ENCODE measurements at places on chromosomes 1 and 21.

- DNase-seq = no peak
Measured at GRCh38 chr1:12433323-12434053, 184.5 kb downstream of the DHRS3 start.

DNA sequence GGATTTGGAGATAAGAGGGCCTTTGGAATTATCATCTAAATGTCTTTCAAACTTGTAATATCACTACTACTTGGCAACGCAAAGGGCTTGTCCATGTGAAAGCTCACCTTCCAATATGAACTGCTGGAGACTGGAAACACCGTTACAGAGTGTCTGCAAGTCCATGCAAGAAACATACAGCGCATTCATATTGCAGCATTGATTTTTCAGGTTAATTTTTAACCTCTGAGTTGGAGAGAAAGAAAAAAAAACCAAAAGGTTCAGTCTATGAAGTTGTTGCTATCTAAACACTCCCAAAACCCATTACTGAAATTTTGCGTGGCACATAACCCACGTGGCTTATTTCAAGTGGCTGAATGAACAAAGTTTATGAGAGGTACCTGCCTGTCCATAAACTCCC is 23.8 kb downstream of the DAB1 start:
- DNase-seq = no peak

DNA sequence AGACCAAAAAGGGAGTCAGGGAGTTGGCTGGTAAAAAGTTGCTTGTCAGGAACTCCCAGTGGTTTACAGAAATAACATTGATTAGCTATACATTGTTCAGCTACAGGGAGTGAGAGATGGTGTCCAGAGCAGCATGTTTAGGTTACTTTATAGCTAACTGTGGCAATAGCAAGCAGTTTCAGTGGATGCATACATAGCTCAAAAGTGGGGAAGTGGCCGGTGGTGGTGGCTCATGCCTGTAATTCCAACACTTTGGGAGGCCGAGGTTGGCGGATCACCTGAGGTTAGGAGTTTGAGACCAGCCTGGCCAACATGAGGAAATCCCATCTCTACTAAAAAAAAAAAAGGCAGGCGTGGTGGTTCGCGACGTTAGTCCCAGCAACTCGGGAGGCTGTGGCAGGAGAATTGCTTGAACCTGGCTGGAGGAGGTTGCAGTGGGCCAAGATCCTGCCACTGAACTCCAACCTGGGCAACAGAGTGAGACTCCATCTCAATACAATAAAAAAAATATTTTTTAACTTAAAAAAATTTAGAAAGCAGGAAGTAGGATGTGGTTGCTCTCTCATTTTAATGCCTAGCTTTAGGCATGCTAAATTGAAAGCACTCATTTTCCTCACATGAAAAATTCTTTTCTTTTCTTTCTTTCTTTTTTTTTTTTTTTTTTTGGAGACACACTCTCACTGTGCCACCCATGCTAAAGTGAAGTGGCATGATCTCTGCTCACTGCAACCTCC is 109.7 kb downstream of the PPIAL4G start:
- DNase-seq = no peak

DNA sequence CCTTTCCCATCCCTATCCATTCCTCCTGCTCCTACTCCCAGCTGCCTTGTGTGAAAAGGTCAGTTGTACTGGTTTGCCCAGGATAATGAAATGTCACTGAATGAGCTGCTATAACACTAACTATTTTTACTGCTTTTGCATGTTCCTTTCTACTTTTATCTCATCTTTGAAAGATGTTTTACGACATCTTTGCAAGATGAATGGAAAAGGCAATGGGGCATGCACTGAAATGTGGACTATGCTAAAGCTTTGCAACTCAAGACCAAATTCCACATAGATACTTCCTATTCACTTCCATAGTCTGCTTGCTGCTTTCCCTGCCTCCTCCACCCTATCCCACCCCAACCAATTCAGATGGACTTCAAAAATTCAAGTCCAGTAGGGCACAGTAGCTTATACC is 111.3 kb downstream of the SETD4 start:
- DNase-seq = no peak

- no peak for DNase-seq
Measured at GRCh38 chr21:29208682-29209059, 78.2 kb downstream of the MAP3K7CL start.

DNA sequence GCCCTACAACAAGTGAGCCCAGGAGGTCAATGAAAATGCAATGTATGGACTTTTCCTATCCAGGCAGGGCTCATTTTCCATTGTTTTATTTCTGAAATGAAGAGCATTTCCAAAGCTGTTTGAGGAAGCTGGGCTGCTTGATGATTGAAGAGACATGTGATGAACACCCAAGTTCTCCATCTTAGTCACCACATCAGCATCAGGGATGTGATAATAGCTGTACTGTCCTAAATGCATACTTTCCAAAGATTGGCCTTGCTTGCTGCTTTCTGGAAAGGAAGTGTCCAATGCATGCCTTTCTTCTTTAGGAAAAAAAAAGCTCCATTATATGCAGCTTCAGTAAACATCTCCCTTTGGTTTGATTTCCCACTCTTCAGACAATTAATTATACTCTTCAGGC is 425.9 kb upstream of the RUNX1 start:
- DNase-seq = no peak

- DNase-seq = peak; percentile 36
Measured at GRCh38 chr1:207454046-207454964, at the start of gene CR2. Gene CR2, plus strand, starts transcription at chr1:207454328. Its CDS starts 91 bp downstream, at chr1:207454419.

GRCh38 chr1:92623187-92623778 is 136.6 kb upstream of the GFI1 start:
- no peak for DNase-seq

DNA sequence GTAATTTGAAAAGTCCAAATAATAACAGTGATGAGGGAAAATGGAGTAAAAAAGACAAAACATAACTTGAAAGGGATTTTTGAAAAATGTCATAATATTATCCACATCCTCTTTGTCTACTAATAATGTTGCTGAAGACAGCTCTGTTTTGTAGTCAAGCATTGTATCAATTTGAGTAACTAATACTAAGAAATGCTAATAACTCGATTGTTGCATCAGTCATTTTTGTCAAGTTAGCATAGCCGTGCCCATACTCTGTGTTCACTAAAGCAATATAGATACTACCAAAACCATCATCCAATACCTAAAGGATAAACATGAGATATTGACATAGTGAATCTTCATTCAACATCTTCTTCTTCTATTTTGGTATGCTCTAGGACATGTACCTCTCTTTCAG is 17.3 kb downstream of the PDC start:
- DNase-seq = no peak

GRCh38 chr1:83828456-83828855 is 170.5 kb downstream of the TTLL7 start:
- no peak for DNase-seq

- no peak for DNase-seq
Measured at GRCh38 chr1:185721553-185721952, 12.6 kb upstream of the HMCN1 start.

GRCh38 chr1:151443846-151444782 is 15.2 kb downstream of the POGZ start:
- peak; percentile 20 for DNase-seq

DNA sequence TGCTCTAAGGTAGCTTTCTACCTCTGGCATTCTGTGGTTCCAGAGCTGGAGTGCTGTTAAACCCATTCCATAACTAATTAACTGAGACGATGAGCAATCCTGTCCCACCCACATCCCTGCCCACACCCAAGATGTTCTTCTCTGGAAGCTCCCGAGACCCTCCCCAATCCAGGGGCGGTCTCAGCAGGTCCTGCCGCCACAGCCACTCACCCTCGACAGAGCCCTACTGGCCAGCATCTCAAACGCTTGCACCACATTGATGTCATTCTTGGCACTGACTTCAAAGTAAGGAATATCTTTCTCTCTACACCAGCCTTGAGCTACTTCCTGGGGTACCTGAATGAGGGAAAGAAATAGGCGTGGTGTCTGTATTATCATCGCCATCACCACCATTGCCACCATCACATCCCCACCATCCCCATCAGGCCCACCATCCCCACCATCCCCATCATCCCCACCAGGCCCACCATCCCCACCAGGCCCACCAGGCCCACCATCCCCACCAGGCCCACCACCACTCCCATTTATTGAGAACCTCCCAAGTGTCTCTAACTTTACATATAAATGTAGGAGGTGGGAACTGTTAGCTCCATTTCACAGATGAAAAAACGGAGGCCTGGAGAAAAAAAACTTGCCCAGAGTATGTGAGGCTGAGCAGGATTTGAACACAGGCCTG is 17.7 kb downstream of the RAB7B start:
- no peak for DNase-seq

DNA sequence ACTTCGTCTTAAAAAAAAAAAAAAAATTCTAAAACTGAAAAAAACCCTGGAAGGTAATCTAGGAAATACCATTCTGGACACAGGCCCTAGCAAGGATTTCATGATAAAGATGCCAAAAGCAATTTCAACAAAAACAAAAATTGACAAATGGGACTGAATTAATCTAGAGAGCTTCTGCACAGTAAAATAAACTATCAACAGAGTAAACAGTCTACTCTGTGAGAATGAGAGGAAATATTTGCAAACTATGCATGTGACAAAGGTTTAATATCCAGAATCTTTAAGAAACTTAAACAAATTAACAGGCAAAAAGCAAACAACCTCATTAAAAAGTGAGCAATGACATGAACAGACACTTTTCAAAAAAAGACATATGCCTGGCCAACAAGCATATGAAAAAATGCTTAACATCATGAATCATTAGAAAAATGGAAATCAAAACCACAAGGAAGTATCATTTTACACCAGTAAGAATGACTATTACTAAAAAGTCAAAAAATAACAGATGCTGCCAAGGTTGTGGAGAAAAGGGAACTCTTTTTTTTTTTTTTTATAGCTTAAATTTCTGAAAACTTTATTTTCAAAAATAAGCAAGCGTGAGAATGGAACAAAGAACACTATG is 29.4 kb upstream of the RNPC3 start:
- no peak for DNase-seq

- no peak for DNase-seq
Measured at GRCh38 chr1:175252561-175252960, 60.0 kb upstream of the KIAA0040 start.

DNA sequence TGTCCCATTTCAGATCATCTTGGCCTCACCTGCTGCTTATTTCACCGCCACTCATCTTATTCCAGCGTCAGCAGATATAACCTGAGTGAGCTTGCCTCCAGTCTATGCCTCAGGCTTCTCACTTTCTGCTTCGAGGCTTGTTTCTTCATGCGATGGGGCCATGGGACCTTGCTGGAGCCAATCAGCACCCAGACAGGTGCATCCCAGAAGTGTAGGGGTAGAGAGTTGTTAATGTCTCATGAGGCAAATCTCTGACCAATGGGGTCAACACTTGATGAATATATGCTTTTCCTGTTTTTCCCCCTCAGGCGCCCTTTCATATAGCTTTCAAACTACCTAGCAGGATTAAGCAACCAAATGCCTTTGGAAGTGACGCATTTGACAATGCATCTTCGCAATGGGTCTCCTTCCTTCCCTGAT is 935 bp upstream of the YIPF1 start:
- DNase-seq = peak; percentile 4

DNA sequence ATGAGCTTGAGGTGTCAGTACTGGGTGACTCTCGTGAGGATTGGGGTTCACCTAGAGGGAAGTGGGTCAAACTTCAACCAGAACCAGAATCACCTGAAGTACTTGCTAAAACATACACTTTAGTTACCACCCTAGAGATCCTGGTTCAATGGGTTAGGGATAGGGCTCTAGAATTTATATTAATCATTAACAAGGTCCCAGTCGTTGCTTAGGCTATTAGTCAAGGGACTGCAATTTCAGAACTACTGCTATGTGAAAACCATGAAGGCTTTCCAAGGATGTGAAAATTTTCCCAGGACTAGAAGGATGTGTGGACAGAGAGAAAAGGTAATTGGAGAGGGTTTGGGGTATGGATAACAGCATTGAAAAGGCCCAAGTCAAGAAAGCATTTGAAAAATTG is 162.6 kb downstream of the GRIK1 start:
- no peak for DNase-seq

GRCh38 chr1:21670059-21670881 is 1.1 kb upstream of the RAP1GAP start:
- DNase-seq = no peak
